Mammary microvascular endothelial cell (primary cell): ENCODE measurements at places on chromosomes 12 and 14. TPM values are rescaled to one million over a fixed set of nuclear protein-coding genes. Genes with fewer than 3 reads are reported as not detected.

SDR9C7 gene
- not detected in 2 replicates for total RNA-seq

MORN3 gene
- 0.20 and 0.47 TPM in 2 replicates for total RNA-seq

NOVA1 gene
- 0.15 TPM in 1 of 2 replicates, not detected in the other for total RNA-seq

CYP27B1 gene
- total RNA-seq = 0.53 and 1.6 TPM in 2 replicates

ZNF605 gene
- total RNA-seq = 1.3 and 1.5 TPM in 2 replicates

TSPAN9 gene
- total RNA-seq = 30.2 and 35.8 TPM in 2 replicates

LMO3 gene
- total RNA-seq = not detected in 2 replicates
